Activated CD8-positive, alpha-beta memory T cell treated with anti-CD3 and anti-CD28 coated beads for 48 hours (primary cell): ENCODE measurements at places on chromosomes 7 and 10.

- DNase-seq = no peak
Measured at GRCh38 chr7:74454021-74454924, 567 bp downstream of the GTF2IRD1 start.

GRCh38 chr10:99754670-99755069 is 22.6 kb downstream of the CUTC start:
- no peak for DNase-seq

DNA sequence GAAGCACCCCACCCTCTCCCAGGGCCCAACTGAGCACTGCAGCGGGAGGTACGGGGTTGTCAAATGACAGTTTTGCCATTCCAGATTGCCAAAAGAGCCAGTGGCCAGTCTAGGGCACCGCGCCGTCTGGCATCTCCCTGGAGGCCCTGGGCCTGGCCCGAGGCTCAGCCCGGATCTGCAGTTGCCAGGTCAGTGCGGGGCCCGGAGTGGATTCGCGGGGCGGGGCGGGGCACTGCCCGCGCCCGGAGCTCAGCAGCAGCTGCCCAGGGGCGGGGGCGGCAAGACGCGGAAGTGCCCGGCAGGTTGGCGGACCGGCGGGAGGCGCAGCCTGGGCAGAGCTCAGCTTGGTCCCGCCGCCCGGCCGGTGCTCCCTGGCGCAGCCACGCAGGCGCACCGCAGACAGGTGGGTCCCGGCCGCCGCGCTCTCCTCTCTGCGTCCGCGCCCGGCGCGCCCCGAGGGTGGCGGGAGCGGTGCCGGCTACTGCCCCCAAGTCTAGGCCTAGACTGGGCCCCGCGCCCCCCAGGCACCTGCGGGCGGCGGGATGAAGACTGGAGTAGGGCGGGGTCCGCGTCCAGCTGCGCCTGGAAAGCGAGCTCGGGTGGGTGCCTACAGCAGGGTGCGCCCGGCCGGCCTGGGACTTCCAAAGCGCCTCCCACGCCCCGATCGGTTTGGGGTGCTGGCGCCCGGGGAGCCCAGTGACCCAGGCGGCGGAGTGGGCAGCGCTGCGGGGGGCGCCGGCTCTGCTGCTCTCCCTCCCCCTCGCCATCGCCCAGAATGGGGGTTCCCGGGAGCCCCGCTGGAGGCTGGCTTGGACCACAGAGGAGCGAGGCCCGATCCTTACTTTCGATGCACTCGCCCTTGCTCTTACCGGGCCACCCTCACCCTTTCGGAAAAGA is at the start of gene IRF5:
Gene IRF5 (plus strand): TSS at position 281 of the 897 bp plus-strand sequence. CDS start 4,155 bp downstream, outside the sequence.
- DNase-seq = no peak

DNA sequence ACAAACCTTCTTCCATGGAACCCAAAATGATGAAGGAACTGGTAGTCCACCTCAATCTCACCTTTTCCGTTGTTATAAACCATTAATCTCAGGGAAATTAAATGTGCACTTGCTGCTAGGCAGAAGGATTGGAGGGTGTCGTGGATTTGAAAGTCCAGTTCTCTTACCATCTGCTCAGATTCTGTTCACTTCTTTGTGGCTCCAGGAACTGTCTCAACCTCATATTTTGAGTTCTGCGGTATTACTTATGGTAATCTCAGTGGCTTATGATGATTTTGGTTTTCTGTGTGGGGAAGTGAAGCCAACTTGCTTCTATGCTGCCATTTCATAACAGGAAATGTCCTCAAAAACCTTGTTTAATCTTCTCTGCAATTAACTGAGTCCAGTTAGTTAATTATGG is 136.4 kb downstream of the CDC14C start:
- no peak for DNase-seq

GRCh38 chr10:97222326-97222961 is 36.7 kb upstream of the SLIT1 start:
- no peak for DNase-seq

DNA sequence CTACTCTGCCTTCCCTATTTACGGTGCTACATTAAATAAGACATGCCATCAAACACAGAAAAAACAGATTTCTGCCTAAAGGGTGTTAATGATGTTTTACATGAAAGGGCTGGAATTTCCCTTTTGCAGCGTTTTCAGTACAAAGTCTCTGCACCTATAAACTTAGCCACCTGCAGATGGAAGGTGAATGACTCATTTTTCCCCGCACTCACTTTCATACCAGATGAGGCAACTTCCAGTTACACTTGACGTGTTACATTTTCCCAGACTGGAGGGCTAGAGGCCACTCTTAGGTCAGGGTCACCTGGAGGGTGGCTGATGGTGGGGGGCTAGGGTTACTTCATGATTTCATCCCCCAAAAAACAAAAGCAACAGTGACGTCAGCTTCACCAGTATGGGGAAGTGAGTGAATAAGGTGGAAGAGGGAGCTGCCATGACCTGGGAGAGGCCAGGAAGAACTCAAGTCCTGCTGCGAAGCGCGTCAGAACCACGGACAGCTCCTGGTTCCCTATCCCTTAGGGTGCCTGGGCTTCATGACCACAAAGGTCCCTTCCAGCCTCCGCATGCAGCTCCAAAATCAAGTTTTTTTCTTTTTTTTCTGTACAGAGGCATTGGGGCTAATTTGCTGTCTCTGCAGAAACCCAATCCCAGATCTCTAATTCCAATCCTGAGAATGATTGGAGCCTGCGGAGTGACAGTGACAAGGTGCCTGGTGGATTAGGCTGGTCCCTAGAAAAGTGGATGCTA is 94.0 kb downstream of the ADARB2 start:
- DNase-seq = no peak

DNA sequence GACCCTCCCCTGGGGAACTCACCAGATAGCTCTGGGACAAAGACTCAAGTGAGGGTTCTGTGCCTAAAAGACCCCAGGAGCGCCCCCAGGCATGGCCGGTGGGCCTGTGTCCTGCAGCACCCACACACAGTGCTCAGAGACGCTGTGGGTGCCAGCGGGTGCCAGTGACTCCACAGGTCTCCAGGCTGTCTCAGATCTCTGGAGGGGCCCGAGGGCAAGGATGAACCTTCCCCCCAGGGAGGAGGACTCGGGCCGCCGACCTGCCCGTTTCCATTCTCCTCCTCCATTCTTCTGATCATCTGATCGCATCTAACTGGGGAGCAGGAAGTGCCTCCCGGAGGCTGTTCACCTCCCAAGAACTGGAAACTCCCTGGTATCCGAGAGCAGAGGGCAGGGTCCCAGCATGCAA is 980 bp downstream of the ADAM8 start:
- DNase-seq = no peak

GRCh38 chr10:30383356-30383755 is 34.3 kb upstream of the MTPAP start:
- no peak for DNase-seq

GRCh38 chr10:107657851-107658250 is 493.3 kb upstream of the SORCS1 start:
- no peak for DNase-seq

GRCh38 chr7:16586081-16586874 is 59.3 kb downstream of the ANKMY2 start:
- DNase-seq = no peak
